ENCODE measurements at places on chromosomes 5 and 9. TPM values are rescaled to one million over a fixed set of nuclear protein-coding genes. Genes with fewer than 3 reads are reported as not detected.

- no peak overlapping the region for H3K27ac ChIP-seq
- H3K36me3 ChIP-seq: peaks cover 10% of the 10 kb centered on the region
- no peak for DNase-seq
- no peak overlapping the region for H3K4me3 ChIP-seq
- no peaks in the 10 kb centered on the region for H3K4me1 ChIP-seq
- no peaks in the 10 kb centered on the region for H3K27me3 ChIP-seq
These were observed 23.5 kb downstream of the INSYN2B start for GRCh38 chr5:169956756-169957155.

GRCh38 chr5:40813698-40814281 is 15.6 kb upstream of the PRKAA1 start:
- no peaks in the 10 kb centered on the region for H3K4me1 ChIP-seq
- no peak overlapping the region for H3K27ac ChIP-seq
- H3K4me3 ChIP-seq: no peak overlapping the region
- no peak for DNase-seq

The GBGT1 gene
- total RNA-seq: 2.1 TPM

The TXNDC8 gene
- total RNA-seq: not detected

GRCh38 chr5:147912011-147912410 is 5.7 kb upstream of the C5orf46 start:
- DNase-seq: no peak
- peaks cover 3% of the 10 kb centered on the region for H3K27me3 ChIP-seq
- H3K36me3 ChIP-seq: no peaks in the 10 kb centered on the region

DNA sequence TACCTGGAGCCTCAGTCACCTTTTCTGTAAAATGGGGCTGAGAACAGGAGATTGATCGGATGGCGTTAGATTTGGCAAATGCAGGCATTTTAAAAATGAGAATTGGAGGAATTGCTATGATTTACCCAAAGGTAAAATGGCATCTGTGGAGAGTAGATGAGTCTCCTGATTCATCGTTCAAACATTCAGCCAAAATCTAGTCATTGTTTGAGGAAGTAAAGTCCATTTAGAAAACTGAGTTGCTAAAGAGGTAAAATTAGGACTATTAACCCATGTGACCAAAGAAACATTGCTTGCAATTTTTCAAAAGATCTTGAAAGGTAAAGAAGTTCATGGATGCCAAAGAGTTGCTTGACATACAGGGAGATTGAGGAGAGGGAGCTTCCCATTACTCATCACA is 69.7 kb downstream of the ZNF462 start:
- no peak overlapping the region for H3K4me3 ChIP-seq
- no peaks in the 10 kb centered on the region for H3K36me3 ChIP-seq
- DNase-seq: no peak
- H3K4me1 ChIP-seq: no peaks in the 10 kb centered on the region
- no peaks in the 10 kb centered on the region for H3K27me3 ChIP-seq
- no peak overlapping the region for H3K27ac ChIP-seq

GRCh38 chr5:124908581-124909451 is 162.4 kb upstream of the ZNF608 start:
- H3K4me3 ChIP-seq: no peak overlapping the region
- peaks cover 3% of the 10 kb centered on the region for H3K27me3 ChIP-seq
- DNase-seq: no peak
- H3K4me1 ChIP-seq: no peaks in the 10 kb centered on the region
- no peak overlapping the region for H3K27ac ChIP-seq

GRCh38 chr5:74503-75109 is 17.4 kb upstream of the PLEKHG4B start:
- no peaks in the 10 kb centered on the region for H3K4me1 ChIP-seq
- DNase-seq: no peak
- H3K36me3 ChIP-seq: no peaks in the 10 kb centered on the region

DNA sequence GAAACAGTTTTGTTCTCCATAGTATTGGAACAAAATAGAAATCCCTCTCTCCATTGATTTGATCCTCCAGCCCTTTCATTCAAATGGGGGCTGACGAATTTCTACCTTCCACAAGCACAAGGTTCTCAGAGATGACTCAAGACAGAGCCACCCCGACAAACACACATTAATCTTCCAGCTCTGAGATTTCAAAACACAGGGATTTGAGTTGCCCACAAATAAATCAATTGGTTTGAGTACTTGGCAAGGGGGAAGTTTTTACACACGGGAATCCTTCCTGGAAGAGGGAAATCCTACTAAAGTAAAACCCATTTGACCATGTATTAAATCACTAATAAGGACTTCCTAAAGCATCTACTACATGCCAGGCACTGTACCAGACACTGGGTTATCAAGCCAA is 5.4 kb downstream of the ADRA1B start:
- peaks cover 3% of the 10 kb centered on the region for H3K4me1 ChIP-seq
- peaks cover 33% of the 10 kb centered on the region for H3K27me3 ChIP-seq
- DNase-seq: no peak
- no peaks in the 10 kb centered on the region for H3K36me3 ChIP-seq
- H3K4me3 ChIP-seq: no peak overlapping the region
- no peak overlapping the region for H3K27ac ChIP-seq

GRCh38 chr9:26800322-26800721 is 92.3 kb downstream of the CAAP1 start:
- H3K27me3 ChIP-seq: no peaks in the 10 kb centered on the region
- no peaks in the 10 kb centered on the region for H3K36me3 ChIP-seq
- DNase-seq: no peak
- no peak overlapping the region for H3K27ac ChIP-seq

The MGAT4B gene
- total RNA-seq: 132 TPM

DNA sequence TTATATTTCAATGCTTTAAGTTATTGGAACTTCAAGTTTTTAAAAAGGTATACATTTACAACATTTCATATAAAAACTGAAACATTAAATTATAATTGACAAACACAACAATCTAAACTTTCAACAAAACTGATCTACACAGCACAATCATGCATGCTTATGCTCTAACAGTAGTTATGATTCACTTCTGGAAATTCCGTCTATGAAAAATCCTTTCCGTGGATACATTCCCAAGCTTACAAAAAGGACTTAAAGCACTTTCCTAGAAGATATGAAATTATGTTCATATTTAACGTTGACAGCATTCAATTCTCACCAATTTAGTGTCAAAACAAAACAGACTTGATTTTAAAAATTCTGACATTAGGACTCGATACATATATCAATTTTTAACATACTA is 3.7 kb downstream of the HNRNPH1 start:
- H3K27me3 ChIP-seq: no peaks in the 10 kb centered on the region
- peaks cover 36% of the 10 kb centered on the region for H3K4me1 ChIP-seq
- peak overlapping the region; percentile 77 for H3K27ac ChIP-seq

- no peaks in the 10 kb centered on the region for H3K4me1 ChIP-seq
- no peak for DNase-seq
- peaks cover 5% of the 10 kb centered on the region for H3K36me3 ChIP-seq
- H3K27ac ChIP-seq: no peak overlapping the region
- H3K27me3 ChIP-seq: no peaks in the 10 kb centered on the region
These were observed 154.1 kb downstream of the SEMA6A start for GRCh38 chr5:116420540-116420939.

DNA sequence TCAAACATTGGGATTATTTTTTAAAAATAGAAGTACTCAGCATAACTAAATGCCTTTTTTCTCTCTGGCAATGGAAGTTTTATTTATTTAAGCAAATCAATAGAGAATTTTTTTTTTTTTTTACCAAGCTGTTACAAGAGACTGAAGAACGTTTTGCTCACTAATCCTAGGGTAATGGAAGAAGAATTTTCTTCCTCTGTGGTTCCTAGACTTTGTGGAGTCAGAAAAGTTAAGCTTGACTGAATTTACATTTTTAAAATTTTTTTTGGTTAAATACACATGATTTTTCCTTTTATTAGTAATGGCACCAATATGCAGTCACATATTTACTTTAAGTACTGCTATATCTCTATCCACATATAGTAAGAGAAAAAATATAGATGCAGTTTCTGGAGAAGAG is 189.8 kb downstream of the PCSK1 start:
- no peaks in the 10 kb centered on the region for H3K27me3 ChIP-seq
- H3K4me3 ChIP-seq: no peak overlapping the region
- H3K27ac ChIP-seq: no peak overlapping the region
